Urinary bladder (tissue), 4 donors: ENCODE measurements at places on chromosomes 16 and 17.
A peak's percentile ranks its signal among the peaks of the same experiment; 100 is the strongest.

DNA sequence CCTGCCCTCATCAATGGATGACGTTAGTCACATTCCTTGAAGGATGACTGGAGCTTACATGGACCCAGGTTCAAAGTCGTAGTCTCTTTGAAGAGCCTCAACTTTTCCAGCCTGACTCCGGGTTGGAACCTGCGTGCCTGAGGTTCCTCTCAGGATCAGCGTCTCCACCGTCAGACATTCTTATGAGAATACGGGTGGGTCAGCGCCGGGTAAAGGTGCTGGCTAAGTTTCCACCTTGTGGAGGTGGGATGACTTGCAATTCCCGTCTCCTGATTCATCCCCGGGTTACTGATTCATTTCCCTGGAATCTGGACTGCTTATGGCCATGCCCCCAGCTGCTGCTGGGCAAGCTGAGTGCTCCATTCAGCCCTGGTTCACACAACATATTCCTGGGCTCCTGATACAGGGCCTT, 38.9 kb upstream of the CMIP start:
- DNase-seq: no peak

DNA sequence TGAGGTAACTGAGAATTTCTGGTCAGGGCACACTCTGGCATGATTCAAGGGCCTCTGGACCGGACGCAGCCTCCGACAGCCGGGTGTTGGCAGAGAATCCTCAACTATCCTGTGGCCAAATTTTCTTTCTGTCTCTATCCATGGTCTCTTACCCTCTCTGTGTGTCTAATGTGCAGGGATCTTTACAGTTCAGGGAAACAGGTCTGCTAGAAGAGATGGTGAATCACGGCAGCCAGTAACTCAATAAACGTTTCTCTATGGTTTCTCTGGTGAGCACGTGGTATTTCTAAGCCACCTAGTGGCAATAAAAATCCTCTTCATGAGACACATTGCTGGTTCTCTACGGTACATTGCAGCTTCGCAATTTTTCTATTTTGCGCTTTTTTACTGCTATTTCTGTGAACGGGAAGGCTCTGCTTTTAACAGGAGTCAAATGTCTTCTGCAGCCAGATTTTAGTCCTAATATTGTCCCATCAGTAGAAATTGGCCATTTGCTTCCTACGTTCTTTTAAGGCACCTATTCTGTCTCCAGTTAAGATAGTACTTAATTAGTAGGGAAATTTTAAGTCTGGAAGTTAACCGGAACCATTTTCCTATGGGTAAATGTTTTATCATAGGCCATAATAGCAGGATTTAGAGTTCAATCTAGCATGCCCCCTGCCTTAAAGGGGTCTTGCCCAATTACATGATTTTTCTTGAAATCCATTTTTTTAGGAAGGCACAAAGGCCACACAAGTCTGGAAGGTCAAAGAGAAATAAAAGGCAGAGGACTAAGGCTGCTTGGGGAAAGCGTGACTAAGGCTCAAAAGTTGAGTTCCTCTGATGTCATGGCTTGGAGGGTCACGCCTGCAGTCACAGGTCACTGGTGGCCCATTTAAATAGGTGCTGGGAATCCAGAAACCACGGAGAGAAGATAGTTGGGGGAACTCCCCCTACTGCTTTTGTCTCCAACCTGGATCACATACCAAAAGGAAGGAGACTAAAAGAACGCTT, 31.5 kb downstream of the QPRT start:
- no peak for DNase-seq

GRCh38 chr16:69328854-69329316, 1.5 kb downstream of the PDF start:
- DNase-seq: no peak

DNA sequence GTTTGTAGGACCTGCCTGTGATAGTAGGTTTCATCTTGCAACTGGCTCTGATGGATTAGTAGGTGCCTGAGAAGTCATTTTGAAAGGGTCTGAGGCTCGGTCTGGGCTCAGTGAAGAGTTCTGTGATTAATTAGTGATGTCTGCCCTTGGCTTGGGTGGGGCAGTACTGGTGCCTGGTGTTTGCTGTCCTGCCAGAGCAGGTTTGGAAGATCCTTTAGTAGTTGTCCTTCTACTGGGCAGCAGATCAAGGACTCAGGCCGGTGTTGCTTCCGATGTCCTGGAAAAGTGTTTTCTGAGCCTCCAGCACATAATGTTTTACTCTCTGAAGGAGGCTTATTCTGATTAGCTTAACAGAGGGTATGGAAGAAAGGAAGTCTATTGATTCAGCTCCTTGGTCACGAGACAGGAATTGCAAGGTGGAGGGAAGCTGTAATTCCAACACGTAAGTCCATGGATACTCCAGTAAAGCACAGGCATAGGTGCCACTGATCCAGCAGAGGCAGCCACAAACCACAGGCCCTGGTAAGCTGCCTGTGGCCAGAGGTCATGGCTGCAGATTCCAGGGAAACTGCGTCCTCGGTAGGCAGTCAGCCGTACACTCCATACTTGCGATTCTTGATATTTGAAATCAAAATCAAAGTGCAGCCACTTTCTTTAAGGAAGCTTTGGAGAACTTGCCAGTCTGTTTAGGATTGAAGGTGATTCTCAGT, 18.7 kb downstream of the HLF start:
- DNase-seq: no peak

GRCh38 chr16:20249211-20249610, 78.1 kb downstream of the GP2 start:
- no peak for DNase-seq

DNA sequence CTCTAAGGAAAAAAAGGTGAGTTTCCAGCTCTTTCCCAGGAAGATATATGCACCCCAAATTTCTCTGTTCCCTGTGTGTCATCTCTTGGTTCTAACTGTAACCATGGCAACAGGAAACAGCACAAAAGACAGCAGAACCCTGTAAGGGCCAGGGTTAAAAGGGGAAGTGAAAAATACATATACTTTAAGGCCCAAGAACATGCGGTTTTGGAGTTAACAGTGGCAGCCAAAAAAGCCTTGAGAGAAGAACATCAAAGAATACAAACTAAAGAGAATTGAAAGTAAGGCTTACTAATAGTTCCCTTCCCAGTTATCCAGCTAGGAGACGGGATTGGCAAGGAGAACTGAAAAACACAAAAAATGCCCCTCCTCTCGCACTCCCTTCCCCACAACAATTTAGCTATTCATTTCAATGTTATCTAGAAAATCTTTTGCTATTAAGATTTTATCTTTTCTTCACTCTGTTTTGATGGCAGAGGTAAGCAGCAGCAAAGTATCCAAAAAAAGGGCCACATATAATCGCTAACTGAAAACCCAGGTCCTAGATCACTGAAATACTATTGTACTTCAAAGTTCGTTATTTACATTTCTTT, 1.5 kb downstream of the SPOP start:
- DNase-seq: no peak

DNA sequence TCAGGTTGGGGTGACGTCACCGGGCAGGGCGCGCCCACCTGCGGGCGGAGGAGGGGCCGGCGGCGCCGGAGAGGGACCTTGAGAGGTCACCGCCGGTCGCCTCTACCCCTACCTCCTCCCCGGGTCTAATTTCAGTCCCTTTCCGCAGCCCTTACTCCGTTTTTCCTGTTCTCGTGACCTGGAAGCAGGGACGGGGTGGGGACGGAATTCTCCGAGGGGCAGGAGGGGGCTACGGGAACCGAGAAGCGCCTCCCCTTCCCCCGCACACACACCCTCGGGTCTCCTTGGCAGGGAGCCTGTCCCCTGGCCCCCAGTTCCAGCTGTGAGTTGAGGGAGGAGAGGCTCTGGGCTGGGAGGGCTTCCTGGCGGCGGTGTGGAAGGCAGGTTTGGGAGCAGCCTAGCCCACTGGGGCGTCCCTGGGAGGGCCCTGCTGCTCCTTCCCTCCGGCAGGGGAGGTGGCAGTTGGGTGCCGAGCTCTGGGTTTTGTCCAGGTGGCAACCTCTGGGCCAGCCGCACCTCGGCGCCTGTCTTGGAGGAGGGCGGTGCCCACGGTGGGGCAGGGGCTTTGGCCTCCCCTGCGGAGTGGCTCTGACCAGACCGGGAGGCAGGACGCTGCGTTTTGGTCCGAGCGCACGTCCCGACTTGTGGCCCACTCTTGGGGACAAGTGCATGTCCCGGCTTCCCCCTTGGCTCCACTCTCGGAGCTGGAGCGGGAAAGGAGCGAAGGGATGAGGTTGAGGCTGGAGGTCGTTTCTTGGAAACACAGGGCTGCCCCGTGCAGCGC, 773 bp downstream of the SYNGR3 start:
- DNase-seq: no peak

DNA sequence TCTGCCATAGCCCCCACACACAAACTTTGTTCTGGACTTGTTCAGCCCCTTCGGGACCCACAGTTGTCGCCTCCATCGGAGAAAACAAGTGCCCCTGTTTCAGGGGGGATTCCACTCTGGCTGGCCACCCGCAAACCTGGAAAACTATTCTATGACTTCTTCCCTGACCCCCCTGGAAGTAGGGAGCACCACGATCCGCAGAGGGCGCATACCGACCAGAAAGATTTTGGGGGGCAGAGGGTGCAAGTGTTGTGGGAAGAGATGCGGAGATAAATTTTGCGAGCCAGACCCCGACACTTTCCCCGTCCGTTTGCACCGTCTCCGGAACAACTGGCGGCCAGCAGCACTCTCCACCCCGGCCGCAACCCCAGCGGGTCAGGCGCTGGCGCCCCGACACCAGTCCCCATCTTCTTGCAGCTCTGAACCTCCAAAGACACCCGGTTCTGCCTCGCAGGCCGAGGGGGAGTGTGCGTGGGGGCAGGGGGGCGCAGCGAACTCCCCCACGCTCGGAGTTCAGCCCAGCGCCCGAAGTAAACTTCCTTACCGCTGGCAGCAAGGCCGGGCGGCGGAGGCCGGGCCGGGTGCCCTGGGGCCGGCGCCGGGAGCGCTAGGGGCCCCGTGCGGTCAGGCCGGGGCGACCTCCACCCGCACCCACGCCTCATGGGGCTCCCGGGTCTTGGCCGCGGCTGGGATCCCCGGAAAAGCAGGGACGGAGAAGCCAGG, 744 bp downstream of the SALL1 start:
- DNase-seq: no peak

GRCh38 chr16:1524366-1524765, 9.1 kb upstream of the TMEM204 start:
- no peak for DNase-seq

- DNase-seq: no peak
Measured at GRCh38 chr17:74190807-74191406, 12.6 kb upstream of the RPL38 start.

GRCh38 chr17:46194393-46195216, 1.4 kb upstream of the KANSL1 start:
- DNase-seq: no peak

- DNase-seq: peak; percentile 92
Measured at GRCh38 chr16:69396187-69397061, 10.6 kb upstream of the TERF2 start.

DNA sequence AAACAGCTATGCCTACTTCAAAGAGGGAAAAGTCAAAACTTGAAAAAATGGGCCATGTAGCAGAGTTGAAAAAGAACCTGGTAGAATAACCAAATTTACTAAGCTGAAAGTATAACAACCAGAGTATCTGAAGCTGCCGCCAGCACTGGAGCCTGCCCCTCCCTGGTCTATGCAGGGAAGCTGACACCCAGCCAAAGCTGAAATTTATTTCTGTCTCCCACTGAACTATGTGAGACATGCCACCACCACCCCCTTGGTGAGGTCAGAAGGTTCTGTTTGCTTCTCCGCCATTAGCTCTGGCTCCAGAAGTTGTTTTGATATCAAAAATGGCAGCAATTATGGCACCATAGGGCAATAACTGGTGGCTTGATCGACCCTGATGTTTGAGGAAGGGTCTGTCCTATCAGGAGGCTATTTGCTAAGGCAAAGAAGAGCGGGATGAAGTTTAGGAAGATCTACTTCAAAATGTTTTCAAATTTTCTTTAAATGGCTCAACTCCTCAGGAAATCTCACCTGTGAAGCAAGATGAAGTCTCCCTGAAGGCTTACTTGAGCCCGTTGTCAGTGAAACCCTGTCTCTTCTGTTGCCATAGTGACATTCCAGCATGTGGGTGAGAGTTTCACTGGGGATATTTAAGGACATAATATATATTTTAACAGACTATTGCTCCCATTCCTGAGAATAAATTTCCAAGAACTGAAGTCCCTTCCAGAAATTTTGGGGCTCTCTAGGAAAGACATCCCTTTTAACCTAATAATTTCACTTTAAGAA, 122.0 kb downstream of the COPRS start:
- no peak for DNase-seq

GRCh38 chr17:66967837-66968543, 3.5 kb downstream of the CACNG4 start:
- DNase-seq: no peak

DNA sequence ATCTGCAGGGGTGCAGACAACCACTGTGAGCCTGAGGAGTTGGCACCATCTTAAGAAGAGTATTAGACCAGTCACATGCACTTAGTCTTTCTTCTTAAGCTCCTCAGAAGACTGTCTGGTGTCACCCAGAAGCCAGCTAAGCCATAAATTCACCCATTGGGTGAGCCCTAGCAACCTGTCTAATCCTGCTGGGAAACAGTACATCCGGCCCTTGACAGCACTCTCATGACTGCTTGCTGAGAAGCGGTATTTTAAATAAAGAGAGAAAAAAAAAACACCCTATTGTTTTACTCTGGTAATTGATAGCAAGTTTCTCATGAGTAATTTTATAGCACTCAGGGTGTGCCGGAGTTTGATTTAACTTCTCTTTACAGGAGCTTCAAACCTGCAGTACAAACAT, 134.7 kb downstream of the SOX9 start:
- no peak for DNase-seq

- no peak for DNase-seq
Measured at GRCh38 chr17:34596920-34597319, 17.5 kb downstream of the TMEM132E start.

DNA sequence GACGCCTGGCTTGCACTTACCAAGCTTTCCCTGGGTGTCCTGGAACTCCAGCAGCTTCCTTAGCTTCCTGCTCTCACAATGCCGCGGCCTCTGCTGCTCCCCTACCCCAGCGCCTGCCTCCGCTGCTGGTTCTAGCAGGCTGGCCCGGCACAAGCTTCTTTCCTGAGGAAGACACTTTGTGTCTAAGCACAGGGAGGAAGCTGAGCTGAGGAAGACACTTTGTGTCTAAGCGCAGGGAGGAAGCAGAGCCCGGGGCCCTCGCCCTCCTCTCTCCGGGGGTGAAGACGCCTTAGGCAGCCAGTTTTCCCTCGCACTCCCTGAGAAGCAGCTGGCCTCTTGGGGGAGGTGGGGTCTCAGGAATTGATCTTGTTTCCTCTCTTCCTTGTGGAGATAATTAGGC, 64.9 kb downstream of the PLD6 start:
- DNase-seq: no peak

DNA sequence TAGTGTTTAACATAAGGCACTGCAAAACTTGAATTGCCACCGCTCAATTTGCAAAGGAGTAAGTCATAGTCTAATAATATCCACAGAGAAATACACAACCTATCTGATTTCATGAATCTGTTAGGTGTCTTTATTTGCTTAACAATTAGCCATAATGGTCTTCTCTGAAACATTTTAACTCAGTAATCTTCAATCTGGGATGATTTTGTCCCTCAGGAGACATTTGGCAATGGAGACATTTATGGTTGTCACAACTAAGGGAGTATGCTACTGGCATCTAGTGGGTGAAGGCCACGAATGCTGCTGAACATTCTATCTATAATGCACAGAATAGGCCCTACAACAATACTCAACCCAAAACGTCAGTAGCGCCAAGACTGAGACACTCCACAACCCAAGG, 4.3 kb downstream of the UBE2G1 start:
- DNase-seq: no peak

GRCh38 chr16:27181019-27181790, 22.1 kb upstream of the KDM8 start:
- DNase-seq: no peak

- DNase-seq: no peak
Measured at GRCh38 chr16:31074814-31075183, 577 bp downstream of the ZNF646 start.

GRCh38 chr16:86661706-86662105, 83.4 kb downstream of the FOXL1 start:
- DNase-seq: no peak
